ENCODE measurements at places on chromosomes 6 and 20. TPM values are rescaled to one million over a fixed set of nuclear protein-coding genes. Genes with fewer than 3 reads are reported as not detected.

- no peak for DNase-seq
- H3K4me1 ChIP-seq: peaks cover 21% of the 10 kb centered on the region
- no peak overlapping the region for H3K4me3 ChIP-seq
- H3K27me3 ChIP-seq: no peaks in the 10 kb centered on the region
- peak overlapping the region; percentile 58 for H3K27ac ChIP-seq
- H3K36me3 ChIP-seq: no peaks in the 10 kb centered on the region
Observed at GRCh38 chr6:80527552-80528052, 421.1 kb downstream of the BCKDHB start.

DNA sequence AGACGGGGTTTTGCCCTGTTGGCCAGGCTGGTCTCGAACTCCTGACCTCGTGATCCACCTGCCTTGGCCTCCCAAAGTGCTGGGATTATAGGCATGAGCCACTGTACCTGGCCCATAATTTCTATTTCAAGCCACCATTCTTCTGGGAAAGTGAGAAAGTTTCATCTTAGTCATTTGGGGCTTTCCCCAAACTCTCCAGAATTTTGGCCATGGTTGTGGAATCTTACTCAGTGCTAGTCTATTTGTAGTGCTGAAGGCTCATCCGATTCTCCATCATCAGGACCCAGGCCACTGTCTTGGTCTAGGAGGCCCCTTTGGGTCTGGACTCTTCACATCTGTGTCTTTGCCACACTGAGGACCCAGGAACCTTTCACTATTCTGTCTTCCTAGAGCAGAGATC is 164.9 kb downstream of the EYA2 start:
- H3K27me3 ChIP-seq: no peaks in the 10 kb centered on the region
- no peaks in the 10 kb centered on the region for H3K36me3 ChIP-seq
- H3K4me1 ChIP-seq: no peaks in the 10 kb centered on the region
- no peak for DNase-seq
- H3K4me3 ChIP-seq: no peak overlapping the region
- H3K27ac ChIP-seq: no peak overlapping the region

DNA sequence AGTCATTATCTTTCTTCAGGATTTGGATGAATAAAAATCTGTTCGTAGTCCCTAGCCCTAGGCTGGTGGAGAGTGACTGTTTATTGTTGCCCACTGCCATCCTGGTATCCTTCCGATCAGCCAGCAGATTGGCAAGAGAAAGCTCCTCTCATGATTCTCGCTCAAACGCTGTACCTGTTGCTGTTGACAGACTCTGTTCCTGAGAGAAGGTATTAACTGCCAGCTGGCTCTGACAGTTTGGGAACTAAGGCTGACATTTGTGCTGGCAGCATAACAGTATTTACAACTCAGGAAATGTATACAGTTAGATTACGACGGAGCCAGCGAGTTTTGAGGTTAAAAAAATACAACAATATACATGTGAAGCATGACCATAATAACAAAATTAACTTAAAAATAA is 674.5 kb downstream of the PRKN start:
- H3K27ac ChIP-seq: peak overlapping the region; percentile 68
- peaks cover 25% of the 10 kb centered on the region for H3K4me1 ChIP-seq
- H3K36me3 ChIP-seq: no peaks in the 10 kb centered on the region
- no peak overlapping the region for H3K4me3 ChIP-seq
- H3K27me3 ChIP-seq: no peaks in the 10 kb centered on the region
- DNase-seq: peak; percentile 79

DNA sequence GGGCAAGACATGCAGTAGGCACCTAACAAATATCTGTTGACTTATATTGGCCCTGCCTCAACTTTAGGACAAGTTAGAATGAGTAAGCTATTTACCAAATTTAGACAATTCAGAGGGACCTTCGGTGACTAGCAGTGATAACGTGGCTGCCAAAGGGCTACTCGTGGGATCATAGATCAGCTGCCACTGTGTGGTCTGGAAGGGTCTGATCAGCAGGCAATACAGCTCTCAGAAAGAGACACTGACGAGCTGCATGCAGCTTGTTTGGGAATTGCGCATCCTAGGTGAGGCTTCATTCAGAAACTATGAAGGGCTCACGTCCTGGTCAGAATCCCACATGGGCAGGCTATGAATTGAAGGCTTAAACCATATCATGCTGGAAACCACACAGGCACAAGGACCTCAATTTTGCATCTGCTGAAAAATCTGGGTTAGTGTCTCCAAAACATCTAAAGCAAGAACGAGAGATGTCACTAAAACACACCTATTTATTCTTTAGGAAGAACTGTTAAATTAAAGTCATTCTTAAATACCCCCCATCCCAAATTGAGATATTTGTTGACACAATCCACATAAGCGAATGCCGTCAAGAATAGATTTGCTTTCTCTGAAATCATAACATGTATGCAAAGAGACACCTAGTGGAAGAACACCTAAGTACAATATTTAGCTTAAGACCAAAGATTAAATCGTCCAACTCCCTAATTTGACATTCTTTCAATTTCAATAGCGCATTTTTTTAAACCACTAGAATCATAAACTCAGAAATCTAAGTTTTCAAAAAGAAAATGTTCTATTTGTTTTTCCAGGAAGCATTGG is 79.6 kb downstream of the IPCEF1 start:
- no peak overlapping the region for H3K27ac ChIP-seq
- H3K4me1 ChIP-seq: no peaks in the 10 kb centered on the region
- no peaks in the 10 kb centered on the region for H3K36me3 ChIP-seq
- H3K27me3 ChIP-seq: no peaks in the 10 kb centered on the region
- no peak overlapping the region for H3K4me3 ChIP-seq

DNA sequence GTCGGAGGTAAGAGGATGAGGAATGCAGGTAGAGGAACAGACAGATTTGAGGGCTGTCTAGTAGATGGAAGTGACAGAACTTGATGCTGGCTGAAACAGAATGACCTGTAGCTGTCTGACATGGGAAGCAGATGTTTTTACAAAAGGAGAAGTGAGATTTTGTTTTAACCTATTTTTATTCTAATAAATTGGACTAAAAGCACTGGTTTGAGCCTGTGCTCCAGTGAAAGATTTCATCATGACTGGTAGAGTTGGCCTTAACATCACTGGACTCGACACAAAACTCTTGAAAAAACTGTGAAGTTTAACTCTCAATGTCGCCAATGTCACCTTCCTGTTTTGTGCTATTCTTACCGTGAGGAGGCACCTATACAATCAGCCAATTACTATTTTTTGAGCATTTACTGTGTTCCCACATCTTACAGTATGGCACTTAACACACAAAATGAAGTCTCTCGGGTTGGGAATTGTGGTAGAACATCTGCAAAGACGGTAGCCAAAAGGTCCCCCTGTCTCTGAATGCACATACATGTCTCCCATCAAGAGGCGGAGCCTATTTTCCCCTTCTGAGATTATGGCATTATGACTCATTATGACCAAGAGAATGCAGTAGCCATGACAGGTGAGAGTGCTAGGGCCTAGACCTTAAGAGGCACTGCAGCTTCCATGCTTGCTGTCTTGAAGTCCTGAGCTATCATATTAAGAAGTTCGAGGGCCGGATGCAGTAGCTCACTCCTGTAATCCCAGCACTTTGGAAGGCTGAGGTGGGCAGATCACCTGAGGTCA is 93.2 kb downstream of the FOXF2 start:
- DNase-seq: no peak
- H3K27ac ChIP-seq: no peak overlapping the region
- no peaks in the 10 kb centered on the region for H3K36me3 ChIP-seq

- no peaks in the 10 kb centered on the region for H3K27me3 ChIP-seq
- H3K4me1 ChIP-seq: no peaks in the 10 kb centered on the region
- H3K4me3 ChIP-seq: no peak overlapping the region
- no peak for DNase-seq
- no peak overlapping the region for H3K27ac ChIP-seq
- no peaks in the 10 kb centered on the region for H3K36me3 ChIP-seq
Observed at GRCh38 chr6:169106176-169106575, 147.5 kb downstream of the THBS2 start.

GRCh38 chr6:16337295-16337975 is 99.0 kb downstream of the GMPR start:
- H3K4me3 ChIP-seq: no peak overlapping the region
- DNase-seq: peak; percentile 71
- no peaks in the 10 kb centered on the region for H3K27me3 ChIP-seq
- H3K4me1 ChIP-seq: peaks cover 6% of the 10 kb centered on the region

DNA sequence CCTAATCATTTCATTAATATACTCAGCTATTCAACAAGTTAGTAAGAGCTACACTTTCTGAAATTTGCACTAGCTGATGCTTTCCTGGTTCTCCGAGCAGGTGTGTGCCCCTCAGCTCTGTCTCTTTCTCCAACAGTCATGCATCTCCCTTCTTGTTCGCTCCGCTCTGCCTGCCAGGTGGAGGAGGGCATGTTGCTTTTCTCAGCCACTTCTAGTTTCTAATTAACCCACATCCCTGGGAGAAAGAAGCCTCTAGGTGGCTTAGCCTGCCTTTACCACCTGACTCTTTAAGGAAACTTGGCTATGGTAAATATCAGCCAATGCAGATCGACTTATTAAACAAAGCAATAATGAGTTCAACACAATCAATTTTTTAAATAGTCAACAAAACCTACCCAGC is 34.2 kb downstream of the LRFN2 start:
- H3K27me3 ChIP-seq: no peaks in the 10 kb centered on the region
- no peak overlapping the region for H3K4me3 ChIP-seq
- H3K27ac ChIP-seq: no peak overlapping the region
- no peaks in the 10 kb centered on the region for H3K4me1 ChIP-seq
- H3K36me3 ChIP-seq: no peaks in the 10 kb centered on the region

DNA sequence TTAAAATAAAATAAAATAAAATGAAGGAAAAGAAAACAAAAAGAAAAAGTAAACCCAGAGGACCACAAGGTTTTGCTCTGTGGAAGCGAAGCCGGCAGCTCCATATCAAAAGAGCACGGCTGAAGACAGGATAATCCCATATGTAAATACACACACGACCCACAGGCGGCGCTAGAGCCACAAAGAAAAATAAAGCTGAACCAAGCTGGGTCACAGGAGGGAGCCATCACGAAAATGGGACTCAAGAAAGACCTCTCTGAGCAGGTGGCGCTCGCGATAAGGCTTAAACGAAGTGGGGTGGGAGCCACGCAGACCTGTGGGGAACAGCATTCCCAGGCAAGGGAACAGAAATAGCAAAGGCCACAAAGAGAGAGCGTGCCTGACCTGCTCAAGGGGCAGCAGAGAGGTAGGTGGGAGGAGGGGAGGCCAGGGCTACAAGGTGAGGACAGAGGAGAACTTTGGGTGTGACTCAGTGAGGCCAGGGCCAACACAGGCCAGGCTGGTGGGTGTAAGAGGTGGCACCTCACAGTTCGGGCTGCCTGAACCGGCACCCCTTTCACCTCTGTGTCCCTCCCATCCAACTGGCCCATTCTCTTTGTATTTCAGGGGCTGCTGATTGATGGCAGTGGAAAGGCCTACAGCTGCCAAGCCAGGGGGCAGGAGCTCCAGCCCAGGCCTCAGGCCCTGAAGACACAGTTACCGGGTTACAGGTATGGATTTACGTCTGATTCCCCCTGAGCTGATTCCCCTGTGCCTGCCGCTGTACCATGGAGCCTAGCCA is 26.0 kb downstream of the PTGIS start:
- H3K27me3 ChIP-seq: no peaks in the 10 kb centered on the region
- peak; percentile 58 for DNase-seq
- no peaks in the 10 kb centered on the region for H3K4me1 ChIP-seq

GRCh38 chr6:144607998-144608735 is 323.0 kb downstream of the UTRN start:
- H3K4me3 ChIP-seq: no peak overlapping the region
- no peaks in the 10 kb centered on the region for H3K36me3 ChIP-seq
- no peaks in the 10 kb centered on the region for H3K4me1 ChIP-seq
- no peaks in the 10 kb centered on the region for H3K27me3 ChIP-seq

DNA sequence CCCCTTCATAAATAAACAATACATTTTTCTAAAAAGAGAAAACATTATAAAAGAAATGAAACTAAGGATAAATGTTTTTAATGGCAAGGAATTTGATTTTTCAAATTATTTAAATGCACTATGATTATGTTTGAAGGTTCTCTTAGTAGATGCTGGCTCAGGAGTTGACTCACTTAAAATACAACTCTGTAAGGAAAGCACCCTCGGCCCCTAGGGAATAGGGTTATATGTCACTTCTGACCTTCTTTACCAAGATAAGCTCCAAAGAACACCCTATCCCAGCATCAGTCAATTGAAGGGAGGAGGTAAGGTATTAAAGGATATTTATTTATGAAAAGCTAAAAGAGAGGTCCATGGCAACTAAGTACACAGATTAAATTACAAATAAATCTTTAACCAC is 6.8 kb downstream of the SNAP91 start:
- H3K4me3 ChIP-seq: no peak overlapping the region
- H3K36me3 ChIP-seq: no peaks in the 10 kb centered on the region
- no peaks in the 10 kb centered on the region for H3K27me3 ChIP-seq

DNA sequence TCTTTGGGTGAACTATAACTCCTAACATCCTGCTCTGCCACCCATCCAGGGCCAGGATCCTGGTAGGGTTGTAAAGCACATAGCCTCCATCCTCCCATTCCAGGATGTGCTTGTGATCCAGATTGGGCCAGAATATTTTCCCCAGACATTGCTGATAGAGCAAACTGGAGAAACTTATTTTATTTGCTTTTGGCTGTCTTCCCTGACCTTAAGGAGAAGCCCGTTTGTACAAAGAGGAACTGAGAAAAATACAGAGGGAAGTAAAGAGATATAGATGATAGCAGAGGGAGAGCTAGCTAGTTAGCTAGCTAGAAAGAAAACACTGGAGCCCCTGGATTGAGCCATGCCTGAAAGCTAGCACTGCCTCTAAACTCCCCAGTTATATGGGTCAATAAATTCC is 9.0 kb upstream of the HDAC2 start:
- H3K4me1 ChIP-seq: no peaks in the 10 kb centered on the region
- DNase-seq: no peak
- H3K27me3 ChIP-seq: no peaks in the 10 kb centered on the region
- H3K36me3 ChIP-seq: no peaks in the 10 kb centered on the region
- H3K27ac ChIP-seq: no peak overlapping the region

GRCh38 chr6:52305948-52306767 is 21.6 kb upstream of the MCM3 start:
- H3K36me3 ChIP-seq: no peaks in the 10 kb centered on the region
- no peak for DNase-seq
- peak overlapping the region; percentile 70 for H3K27ac ChIP-seq
- H3K27me3 ChIP-seq: no peaks in the 10 kb centered on the region
- no peak overlapping the region for H3K4me3 ChIP-seq

- H3K27me3 ChIP-seq: no peaks in the 10 kb centered on the region
- H3K4me1 ChIP-seq: no peaks in the 10 kb centered on the region
- no peak overlapping the region for H3K4me3 ChIP-seq
- DNase-seq: no peak
Observed at GRCh38 chr20:51286758-51287157, 255.8 kb downstream of the NFATC2 start.

Gene SHLD1
- total RNA-seq: not detected

Gene C2
- total RNA-seq: 1.3 TPM

Gene NDUFAF5
- total RNA-seq: 6.3 TPM

Gene PYGB
- total RNA-seq: 34.8 TPM

Gene LINC00237
- total RNA-seq: not detected

Gene ALDH5A1
- total RNA-seq: 8.2 TPM

Gene COL20A1
- not detected for total RNA-seq

Gene MDFI
- 6.7 TPM for total RNA-seq

Gene TCF19
- total RNA-seq: 1.8 TPM
